ENCODE measurements at places on chromosomes 11 and 22.

GRCh38 chr11:96062134-96062533 is 138.2 kb upstream of the MTMR2 start:
- no peak for DNase-seq

DNA sequence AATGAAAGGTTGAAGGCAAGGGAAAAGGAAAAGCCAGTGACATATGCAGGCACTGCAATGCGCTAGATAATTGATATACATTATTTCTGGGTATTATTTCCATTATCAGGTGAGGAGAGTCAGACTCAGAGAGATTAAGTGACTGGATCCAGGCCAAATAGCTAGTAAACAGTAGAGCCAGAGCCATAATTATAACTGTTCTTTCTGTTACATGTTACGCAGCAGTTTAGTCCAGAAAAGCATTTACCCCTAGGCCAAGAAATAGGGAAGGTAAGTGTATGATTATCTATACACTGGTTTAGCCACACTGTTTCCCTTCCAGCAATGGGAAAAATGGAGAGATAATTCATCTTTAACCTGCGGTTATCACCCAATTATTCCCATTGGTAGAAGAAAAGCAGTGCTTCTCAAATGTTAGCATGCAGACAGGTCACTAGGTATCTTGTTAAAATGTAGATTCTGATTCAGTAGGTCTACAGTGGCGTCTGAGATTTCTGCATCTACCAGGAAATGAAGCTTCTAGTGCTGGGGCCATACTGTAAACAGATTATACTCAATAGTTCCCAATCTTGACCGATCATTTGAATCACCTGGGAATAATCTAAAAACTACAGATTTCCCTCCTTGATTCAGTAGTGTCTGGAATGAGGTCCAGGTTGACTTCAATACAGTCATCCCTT is 69.4 kb downstream of the RBFOX2 start:
- no peak for DNase-seq

DNA sequence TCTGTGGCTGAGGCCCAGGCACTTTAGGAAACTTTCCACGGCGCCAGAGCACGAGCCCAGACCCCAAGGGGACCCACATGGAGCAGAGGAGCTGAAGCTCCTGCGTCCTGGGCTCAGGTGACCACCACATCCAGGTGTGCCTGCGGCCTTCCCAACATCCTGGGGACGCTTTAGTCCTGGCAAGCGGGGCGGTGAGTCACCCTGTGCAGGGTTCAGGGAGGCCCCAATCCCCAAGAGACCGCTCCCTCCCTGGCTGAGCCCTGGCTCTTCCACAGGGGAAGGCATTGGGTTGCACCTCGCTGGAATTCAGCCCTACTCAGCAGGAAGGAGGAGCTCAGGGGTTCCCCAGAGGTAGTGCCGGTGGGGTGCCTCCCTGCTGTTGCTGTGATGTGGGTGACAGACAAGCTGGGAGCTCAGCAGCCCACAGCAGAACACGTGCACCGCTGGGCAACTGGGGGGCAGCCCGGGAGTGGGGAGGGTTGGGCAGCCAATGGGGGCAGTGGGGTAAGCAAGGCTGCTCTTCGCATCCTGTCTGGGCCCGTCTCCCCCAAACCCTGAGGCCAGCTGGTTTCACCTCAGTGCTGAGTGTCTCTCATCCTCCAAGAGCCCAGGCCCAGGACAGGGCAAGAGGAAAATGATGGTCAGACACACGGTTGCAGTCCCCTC is 802.8 kb downstream of the BRD1 start:
- DNase-seq: no peak

DNA sequence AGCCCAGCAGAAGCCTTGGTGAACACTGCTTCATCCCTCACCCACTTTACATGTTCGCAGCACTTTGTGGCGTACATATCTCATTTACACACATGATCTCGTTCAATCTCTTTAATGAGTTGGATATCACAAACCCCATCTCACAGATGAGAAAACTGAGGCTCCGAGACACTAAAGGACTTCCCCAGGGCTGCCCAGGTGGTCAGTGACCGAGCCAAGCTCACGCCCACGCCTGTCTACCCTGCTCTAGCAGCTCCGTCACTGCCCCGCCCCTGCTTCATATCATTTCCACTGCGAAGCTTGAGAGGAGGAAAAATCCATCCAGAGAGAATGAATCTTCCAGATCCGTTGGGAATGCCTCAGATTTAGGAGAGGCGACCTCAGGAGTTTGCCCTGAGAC is 11.8 kb upstream of the DSCAML1 start:
- DNase-seq: no peak

- DNase-seq: no peak
Measured at GRCh38 chr11:66278363-66279091, 552 bp downstream of the CNIH2 start.

- peak; percentile 95 for DNase-seq
Measured at GRCh38 chr22:46070803-46071450, 79.4 kb upstream of the PPARA start.

GRCh38 chr22:43338766-43339345 is 4.3 kb downstream of the SCUBE1 start:
- DNase-seq: no peak

GRCh38 chr22:34437140-34437539 is 516.9 kb upstream of the LARGE1 start:
- no peak for DNase-seq

GRCh38 chr11:116771935-116772334 is 852 bp downstream of the BUD13 start:
- DNase-seq: no peak

DNA sequence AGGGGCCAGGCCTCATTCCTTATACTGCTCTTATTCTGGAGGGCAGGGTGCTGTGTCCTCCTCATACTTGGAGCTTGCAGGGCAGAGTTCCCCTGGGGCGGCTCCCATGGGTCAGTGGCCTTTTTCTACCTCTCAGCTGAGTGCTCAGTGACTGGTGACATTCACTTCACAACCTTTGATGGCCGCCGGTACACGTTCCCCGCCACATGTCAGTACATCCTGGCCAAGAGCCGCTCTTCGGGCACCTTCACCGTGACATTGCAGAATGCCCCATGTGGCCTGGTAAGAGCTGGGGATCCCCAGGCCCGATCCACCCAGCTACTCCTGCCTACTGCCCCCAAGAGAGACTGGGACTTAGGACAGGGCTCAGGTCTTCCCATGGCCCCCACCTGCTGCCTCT is 14.5 kb downstream of the OTOG start:
- no peak for DNase-seq

- DNase-seq: no peak
Measured at GRCh38 chr11:76761718-76762355, 21.3 kb upstream of the TSKU start.

- no peak for DNase-seq
Measured at GRCh38 chr22:45254388-45254787, 13.7 kb upstream of the KIAA0930 start.

DNA sequence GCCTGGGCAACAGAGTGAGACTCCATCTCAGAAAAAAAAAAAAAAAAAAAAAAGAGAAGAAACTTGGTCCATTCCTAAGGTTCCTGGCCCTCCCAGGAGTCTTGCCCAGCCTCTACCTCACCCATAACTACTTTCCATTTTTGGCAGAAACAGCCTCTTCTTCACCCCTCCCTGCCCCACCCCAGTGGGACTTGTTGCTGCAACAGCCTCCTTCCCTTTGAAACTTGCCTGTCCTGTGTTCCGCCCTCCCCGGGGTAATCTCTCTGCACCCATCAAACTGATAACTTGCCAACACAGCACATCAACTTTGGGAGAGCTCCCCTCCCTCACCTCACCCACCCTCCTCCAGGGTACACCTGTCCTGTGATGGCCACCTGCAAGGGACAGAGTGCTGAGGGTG is 10.0 kb upstream of the FAM83F start:
- DNase-seq: no peak

DNA sequence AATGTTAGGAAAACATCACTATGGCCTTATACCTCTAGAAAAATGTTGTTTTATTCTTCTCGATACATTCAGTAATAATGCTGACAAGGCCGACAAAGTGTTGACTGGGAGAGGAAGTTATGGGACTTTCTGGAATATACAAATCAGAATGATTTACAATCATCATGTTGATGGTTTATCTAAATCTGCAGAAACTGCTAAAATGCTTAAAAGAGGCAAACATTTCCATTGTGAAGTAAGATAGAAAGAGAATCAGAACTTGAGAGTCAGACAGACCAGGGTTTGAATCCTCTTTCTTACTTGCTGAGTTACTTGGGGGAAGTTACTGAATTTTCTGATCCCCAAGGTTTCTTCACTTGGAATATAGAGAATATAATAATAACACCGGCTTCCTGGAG is 89.4 kb downstream of the CD44 start:
- DNase-seq: no peak

Data from suppressor macrophage (primary cell).